Stimulated activated CD4-positive, alpha-beta T cell treated with anti-CD3 and anti-CD28 coated beads, Interleukin-1b, Interleukin-23, amount 100 ng/mL, for 4 hours (primary cell): ENCODE measurements at places on chromosomes 16 and 17.

- DNase-seq: no peak
Measured at GRCh38 chr16:77850636-77851333, 62.4 kb downstream of the VAT1L start.

DNA sequence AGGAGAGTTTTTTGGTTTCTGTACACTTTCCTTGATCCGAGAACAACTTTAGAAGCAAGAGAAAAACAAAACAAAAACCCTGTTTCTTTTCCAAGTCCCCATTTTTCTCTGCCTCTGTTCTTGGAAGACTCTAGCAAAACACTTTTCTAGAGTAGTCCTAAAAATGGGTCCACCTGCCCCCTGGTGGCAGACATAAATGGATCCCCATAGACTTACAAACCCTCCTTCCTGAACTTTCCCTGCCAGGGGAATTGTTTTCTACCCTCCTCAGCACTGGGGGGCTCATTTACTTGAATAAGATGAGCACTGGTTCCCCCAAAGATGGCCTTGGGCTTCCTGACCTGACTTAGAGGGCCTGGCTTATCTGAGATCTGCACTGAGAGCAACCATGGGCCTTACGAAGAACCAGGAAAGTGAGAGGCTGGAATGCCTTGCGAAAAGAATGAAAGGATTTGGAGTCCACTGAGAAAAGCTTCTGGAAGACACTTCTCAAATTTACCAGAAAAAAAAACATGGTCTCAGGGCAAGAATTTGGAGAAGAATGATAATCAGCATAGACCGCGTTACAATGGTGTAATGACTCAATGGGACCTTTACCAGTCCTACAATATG is 48.0 kb upstream of the CDYL2 start:
- DNase-seq: peak; percentile 1

DNA sequence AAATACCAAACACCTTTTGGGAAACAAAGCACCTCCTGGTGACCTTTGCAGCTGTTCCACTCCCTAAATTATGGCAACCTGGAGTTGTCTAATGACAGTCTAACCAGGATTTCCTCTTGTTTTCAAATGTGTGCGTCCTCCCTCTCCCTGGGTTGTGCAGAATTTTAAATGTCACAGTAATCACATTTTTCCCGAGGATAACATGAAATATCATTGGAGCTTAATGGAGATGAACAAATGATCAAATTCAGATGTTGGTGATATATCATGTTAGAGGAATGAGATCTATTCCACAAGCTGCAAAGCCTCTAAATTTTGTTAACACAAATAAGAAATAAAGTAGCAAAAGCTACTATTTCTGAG is 86.9 kb upstream of the HLF start:
- DNase-seq: no peak

DNA sequence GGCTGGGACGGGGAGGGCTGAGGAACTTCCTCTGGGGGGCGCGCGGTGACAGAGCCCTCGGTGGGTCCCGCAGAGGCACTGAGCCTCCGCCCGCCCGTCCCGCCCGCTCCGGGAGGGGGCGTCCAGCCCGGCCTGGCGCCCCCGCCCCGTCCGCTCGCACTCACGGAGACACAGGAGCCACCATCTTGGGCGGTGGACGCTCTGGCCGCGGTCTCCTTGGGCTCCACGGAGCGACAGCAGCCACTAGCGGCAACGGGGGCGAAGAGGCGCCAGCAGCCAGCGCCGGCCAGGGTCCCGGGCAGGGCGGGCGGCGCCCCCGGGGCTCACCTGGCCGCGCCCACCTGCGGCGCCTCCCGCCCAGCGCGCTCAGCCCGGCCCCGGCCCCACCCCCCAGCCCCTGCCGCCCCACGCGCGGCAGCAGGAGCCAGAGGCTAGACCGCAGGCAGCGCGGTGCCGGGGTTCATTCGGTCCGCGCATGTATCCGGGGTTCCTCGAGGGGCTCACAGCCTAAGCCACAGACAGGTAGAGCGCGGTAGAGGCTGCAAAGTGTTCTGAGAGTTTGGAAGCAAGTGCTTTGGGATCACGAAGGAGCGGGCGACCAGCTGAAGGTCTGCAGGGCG is at the start of gene C17orf113:
C17orf113 (minus strand) TSS at position 209 of the 620 bp plus-strand sequence. CDS start 7,225 bp downstream, outside the sequence.
- DNase-seq: no peak

GRCh38 chr17:48927978-48928745 is 16.5 kb downstream of the SNF8 start:
- DNase-seq: no peak

- no peak for DNase-seq
Measured at GRCh38 chr17:14922411-14922810, 342.7 kb downstream of the PMP22 start.

- DNase-seq: no peak
Measured at GRCh38 chr16:84603140-84603816, 14.6 kb downstream of the COTL1 start.

DNA sequence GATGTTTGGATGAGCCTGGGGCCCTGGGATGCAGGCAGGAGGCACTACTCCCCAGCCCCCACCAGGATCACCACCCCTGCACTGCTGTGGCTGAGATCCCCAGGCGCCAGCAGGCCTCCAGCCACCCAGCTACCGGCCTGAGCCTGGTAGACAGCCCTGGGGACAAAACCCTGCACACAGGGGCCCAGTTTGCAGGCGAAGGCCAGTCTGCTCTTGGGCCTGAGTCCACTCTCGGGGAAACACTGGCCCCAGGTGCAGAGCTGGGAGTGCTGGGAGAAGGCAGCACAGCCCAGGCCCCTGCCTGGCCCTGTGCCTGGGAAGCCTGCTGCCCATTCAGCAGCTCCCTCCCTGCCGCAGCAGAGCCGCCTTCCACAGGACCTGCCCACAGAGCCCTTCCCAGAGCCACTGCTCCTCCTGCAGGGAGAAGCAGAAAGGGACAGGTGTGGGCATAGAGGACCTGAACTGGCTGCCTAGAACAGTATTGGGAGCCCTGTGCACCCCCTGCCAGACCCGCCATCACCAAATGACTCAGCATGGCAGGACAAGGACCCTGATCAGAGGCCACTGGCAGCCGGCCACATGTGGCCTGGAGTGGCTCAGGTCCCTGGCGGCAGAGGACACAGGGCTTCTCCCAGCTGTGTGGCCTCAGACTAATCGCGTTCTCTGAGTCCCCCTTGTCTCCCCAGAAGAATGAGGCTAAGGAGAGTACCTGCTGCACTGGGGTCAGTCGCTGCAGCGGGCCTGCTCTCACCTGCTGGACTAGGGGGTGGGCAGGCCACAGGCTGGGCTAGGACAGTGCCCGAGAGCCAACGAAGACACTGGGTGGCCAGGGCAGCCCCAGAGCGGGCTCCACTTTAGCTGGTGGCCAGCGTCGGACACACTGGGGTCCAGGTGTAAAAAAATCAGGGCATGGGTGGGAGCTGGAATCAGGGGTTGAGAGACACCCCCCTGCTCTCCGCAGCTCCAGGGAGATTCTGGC is 10.7 kb downstream of the MSRB1 start:
- no peak for DNase-seq

DNA sequence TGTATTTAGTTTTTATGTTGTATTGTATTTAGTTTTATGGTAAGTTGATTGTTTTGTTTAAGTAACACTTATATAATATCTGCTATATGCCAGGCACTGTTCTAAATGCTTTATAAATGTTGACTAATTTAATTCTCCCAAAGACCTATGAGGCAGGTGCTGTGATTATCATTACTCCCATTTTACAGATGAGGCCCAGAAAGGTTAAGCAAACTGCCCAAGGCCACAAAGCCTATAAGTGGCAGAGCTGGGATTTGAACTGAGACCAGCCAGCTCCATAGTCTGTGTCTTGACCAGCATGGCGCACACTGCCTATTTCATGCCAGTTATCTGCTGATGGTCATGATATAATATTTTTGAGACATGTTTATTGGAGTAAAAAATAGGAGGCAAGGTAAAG is 24.0 kb downstream of the IL21R start:
- DNase-seq: no peak

- no peak for DNase-seq
Measured at GRCh38 chr17:75485688-75486087, 29.3 kb downstream of the TMEM94 start.

GRCh38 chr16:1258225-1258600 is 2.3 kb downstream of the TPSD1 start:
- no peak for DNase-seq

- DNase-seq: no peak
Measured at GRCh38 chr17:40538019-40538935, 27.0 kb downstream of the CCR7 start.

DNA sequence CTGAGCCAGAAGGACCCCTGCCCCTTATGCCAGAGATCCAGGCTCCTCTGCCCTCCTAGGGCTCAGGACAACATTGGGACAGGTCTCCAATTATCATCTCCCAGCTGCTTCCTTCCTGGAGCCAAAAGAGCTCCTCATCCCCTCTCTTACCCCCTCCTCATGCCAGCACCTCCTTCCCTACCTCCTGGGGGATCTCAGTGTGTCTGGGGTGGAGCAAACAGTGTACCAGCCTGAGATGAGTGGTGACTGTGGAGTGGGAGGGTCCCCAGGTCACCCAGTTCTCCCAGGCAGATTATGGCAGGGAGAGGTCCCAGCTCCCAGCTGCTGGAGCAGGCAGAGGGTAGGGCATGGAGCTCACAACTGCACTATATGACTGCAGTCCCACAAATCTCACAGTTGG is 23.7 kb downstream of the SRCIN1 start:
- DNase-seq: no peak

DNA sequence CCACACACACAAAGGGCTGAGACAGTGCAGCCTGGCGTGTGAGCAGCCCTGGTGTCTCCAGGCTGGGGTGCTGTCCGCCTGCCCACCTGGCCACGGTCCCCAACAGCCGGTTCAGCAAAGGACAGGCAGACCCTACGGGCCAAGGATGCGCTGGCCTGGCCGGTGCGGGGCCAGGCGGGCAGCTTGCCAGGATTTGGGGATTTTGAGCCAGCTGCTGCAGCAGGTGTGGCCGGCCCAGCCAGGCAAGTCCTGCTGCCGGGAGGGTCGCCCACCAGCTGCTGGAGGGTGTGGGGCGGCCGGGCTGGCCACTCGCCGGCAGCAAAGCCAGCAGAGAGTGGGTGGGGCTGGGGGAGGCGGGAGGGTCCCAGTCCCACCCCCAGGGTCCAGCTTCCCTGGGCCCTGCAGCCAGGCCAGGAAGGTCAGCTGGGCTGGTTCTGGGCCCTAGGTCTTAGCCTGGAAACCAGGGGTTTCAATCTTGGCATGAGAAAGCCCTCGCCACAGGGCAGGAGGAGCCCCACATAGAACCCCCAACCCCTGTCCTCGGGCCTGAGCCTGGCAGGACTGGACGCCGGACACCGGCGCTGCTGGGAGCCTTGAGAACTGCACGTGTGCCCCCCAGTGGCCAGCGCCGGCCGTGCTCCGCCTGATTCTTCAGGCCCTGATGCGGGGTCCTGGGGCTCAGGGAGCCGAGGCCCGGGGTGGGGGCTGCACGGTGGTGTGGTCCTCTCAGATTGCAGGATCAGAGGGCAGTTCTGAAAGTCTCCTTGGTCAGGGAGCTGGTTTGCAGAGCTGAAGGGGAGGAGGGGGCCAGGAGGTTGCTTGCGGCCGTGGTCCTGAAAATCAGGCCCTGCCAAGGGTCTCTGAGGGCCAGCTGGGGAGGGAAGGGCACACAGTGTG is 17.6 kb upstream of the SSTR5 start:
- DNase-seq: peak; percentile 12

GRCh38 chr16:68298907-68299561 is 11.7 kb downstream of the SLC7A6OS start:
- no peak for DNase-seq

GRCh38 chr17:56810891-56811775 is 22.6 kb downstream of the C17orf67 start:
- DNase-seq: no peak

GRCh38 chr16:48978501-48978900 is 303.1 kb downstream of the CBLN1 start:
- DNase-seq: no peak

GRCh38 chr17:67198131-67198530 is 46.9 kb downstream of the HELZ start:
- DNase-seq: no peak

DNA sequence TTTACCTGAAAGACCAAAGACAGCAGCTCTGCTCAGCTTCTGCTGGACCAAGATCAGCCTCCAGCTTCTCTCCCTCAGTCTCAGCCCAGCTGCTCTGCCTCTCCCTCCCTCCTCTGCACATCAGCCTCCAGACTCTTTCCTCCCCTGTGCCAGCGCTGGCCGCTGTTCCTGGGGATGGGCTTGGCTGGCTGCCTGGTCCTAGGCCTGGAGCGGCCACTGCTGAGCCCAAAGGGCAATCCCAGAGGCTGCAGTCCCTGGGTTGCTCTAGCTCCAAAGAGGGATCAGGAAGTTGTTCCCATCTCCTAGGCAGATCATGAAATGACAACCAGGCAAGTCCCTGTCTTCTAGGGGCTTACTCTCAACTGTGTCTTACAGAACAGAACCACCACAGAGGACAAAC is 31.3 kb downstream of the DCUN1D3 start:
- no peak for DNase-seq

- DNase-seq: no peak
Measured at GRCh38 chr16:16096121-16096857, 127.0 kb downstream of the ABCC6 start.

DNA sequence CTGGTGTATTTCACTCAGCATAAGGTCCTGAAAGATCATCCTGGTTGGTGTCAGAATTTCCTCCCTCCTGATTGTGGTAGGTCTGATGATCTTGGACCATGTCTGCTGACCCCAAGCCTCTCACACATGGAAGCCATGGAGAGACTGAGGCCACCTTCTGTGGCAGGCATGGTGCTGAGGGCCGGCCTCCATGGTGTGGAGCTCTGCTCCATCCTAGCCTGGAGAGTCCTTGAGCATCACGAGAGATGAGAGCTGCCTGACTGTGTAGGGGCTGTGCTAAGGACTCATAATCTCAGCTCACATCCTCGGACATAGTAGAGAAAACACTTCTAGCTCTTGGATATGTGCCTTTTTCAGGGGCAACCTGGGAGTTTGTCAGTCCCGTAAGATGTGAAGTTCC is 40.6 kb downstream of the MPRIP start:
- DNase-seq: no peak

GRCh38 chr16:15726715-15727114 is 76.7 kb downstream of the NDE1 start:
- no peak for DNase-seq
